ENCODE measurements at places on chromosomes 11 and 22. TPM values are rescaled to one million over a fixed set of nuclear protein-coding genes. Genes with fewer than 3 reads are reported as not detected.

The RANBP1 gene
- 102 TPM for total RNA-seq

The KCNJ5 gene
- total RNA-seq, result 0.49 TPM

The CALCA gene
- total RNA-seq, result not detected

The KIF18A gene
- 3.4 TPM for total RNA-seq

The INPP5J gene
- total RNA-seq, result 2.5 TPM

The NXPE2 gene
- total RNA-seq, result 0.49 TPM

The TRIM29 gene
- 0.25 TPM for total RNA-seq

The ART1 gene
- total RNA-seq, result not detected

The WBP2NL gene
- 3.7 TPM for total RNA-seq

The TEX12 gene
- 0.49 TPM for total RNA-seq

The LARGE1 gene
- total RNA-seq, result 31.2 TPM

The TMPRSS6 gene
- under 0.01 TPM for total RNA-seq

The IL18 gene
- total RNA-seq, result 2.0 TPM

The HTATIP2 gene
- 2.7 TPM for total RNA-seq

The MYO18B gene
- under 0.01 TPM for total RNA-seq

The HBG1 gene
- 20.7 TPM for total RNA-seq

The MIAT gene
- total RNA-seq, result 87.3 TPM

Data from temporal lobe (tissue), 4 donors.